ENCODE measurements at places on chromosomes 1 and 21.
A peak's percentile ranks its signal among the peaks of the same experiment; 100 is the strongest.

GRCh38 chr1:43034195-43034658, 75.6 kb upstream of the SLC2A1 start:
- no peak for DNase-seq

DNA sequence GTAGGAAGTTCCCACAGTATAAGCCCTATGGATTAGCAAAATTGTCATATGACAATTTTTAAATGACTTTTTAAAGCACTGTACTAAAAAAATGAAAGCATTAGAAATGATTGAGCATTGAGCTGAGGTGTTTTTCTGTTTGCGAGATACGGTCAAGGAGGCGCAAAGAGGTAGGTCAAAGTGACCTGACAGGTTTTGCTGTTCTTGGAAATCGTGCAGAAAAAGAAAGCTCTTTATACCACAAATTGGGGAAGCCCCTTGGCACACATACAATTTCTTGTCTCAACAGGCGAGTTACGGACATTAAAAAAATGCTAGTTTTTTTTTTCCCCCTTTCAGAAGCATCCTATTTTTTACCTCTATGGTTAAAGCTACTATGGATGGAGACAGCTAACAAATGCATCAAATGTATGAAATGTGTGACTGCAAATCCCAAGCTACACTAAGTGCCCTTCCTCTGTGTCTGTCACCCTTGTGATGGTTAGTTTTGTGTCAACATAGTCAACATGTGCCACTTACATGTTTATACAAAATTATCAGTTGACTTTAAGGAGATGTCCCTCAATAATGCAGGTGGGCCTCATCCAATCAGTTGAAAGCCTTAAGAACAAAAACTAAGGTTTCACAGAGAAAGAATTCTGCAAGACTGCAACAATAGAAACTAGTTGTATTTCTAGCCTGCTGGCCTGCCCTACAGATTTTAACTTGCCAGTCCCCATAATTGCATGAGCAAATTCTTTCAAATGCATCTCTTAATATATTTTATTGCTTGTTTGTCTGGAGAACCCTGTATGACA, 29.3 kb downstream of the CRYZ start:
- DNase-seq = no peak

- DNase-seq = no peak
Measured at GRCh38 chr1:159715855-159716254, 1.5 kb upstream of the CRP start.

- no peak for DNase-seq
Measured at GRCh38 chr1:20166051-20166450, 19.8 kb upstream of the UBXN10 start.

DNA sequence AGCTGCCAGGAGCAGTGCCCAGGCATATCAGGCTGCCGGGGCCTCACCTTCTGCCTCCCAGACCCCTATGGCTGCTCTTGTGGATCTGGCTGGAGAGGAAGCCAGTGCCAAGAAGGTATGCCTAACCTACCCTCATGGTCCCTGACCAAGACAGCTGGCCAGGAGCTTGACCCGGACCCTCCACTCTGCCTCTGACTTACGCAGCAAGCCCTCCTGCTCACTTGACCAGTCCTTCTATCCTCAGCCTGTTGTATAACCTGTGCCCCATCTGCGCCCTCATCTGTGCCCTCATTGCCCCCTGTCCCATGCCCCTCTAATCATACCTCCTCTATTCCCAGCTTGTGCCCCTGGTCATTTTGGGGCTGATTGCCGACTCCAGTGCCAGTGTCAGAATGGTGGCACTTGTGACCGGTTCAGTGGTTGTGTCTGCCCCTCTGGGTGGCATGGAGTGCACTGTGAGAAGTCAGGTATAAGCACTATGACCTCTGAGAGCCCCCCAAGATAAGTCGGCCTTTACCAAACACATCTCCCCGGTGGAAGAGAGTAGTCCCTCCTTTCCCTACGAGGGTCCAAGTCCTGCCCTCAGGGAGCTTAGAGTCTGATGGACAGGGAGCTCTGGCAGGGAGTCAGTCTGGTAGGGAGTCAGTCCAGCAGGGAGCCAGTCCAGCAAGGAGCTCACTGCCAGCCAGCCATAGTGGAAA, 6.8 kb downstream of the TIE1 start:
- DNase-seq = no peak

GRCh38 chr1:160767395-160768294, 28.3 kb upstream of the LY9 start:
- DNase-seq = no peak

- DNase-seq = no peak
Measured at GRCh38 chr1:29808141-29808995, 572.0 kb downstream of the PTPRU start.

GRCh38 chr1:161082483-161082882, 6.9 kb downstream of the NECTIN4 start:
- DNase-seq = no peak

- DNase-seq = no peak
Measured at GRCh38 chr1:40255231-40255630, 2.8 kb upstream of the ZMPSTE24 start.

DNA sequence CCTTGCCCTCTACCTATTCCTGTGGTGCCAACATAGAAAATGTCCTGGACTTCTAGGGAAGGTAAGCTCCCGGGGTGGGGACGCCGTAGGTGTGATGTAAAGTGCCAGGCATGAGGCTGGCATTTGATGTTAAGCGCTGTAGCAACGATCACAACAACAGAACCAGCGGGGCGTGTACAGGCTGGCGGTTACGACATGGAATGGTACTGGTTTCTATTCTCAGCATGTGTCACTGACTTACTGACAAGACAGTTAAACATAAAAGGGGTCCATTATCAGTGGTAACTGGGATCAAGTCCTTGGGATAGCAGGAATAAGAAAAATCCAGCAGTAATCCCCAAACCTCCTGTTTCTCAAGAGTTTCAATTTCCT, 58.9 kb downstream of the TGFBR3 start:
- no peak for DNase-seq

GRCh38 chr1:97738270-97738669, 182.6 kb downstream of the DPYD start:
- DNase-seq = no peak

DNA sequence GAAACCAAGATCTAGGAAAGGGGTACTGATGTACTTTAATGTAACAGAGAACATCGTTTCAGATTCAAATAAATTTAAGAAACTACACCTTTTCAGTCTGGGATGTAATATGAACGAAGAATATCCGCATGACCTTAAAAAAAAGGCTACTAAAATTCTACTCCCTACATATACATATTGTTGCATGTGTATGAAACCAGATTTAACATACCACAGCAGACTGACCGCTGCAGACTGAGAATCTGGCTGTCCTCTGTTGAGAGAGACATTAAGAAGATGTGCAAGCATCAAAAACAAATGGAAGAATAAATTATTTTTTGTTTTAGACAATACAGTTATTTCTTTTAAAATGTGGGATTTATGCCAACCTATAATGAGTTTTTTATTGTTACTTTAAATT, 166.6 kb downstream of the LMX1A start:
- no peak for DNase-seq

- DNase-seq = no peak
Measured at GRCh38 chr1:111471012-111471411, 2.8 kb upstream of the C1orf162 start.

DNA sequence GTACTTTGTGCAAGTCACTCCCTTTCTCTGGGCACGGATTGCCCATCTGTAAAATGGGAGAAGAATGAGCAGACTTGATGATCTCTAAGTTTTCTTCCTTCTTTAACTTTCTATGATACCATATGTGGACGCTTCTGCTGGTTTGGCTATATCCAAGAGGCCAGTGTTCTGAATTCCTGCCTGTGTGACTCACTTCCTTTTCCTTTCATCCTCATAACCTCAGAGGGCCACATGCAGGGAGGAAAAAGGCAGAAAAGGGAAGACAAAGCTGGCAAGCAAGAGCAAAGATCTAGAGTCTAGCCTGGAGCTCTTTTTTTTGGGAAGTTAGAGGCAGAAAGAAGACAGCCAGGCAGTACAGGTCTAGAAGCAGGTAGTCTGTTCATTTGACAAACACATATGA, 151.2 kb downstream of the OMA1 start:
- DNase-seq = no peak

DNA sequence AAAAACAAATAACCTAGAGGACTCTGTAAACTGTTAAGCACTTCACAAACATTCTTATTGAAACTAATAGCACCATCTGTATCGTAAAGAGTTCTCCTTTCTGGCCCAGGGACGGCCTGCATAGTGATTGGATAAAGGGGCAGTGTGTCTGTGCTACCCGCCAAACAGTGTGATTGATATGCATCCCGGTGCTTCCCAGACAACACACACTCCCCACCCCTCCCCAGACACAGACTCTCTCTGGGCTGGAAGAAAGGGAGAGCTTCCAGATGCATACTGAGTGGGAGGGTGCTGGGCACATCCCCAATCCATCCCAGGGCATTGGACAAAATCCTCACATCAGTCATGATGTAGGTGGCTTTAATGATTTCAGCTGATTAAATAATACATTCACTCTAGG, 3.7 kb downstream of the HSD11B1 start:
- DNase-seq = no peak

- no peak for DNase-seq
Measured at GRCh38 chr1:192476802-192477298, 98.7 kb upstream of the RGS1 start.

DNA sequence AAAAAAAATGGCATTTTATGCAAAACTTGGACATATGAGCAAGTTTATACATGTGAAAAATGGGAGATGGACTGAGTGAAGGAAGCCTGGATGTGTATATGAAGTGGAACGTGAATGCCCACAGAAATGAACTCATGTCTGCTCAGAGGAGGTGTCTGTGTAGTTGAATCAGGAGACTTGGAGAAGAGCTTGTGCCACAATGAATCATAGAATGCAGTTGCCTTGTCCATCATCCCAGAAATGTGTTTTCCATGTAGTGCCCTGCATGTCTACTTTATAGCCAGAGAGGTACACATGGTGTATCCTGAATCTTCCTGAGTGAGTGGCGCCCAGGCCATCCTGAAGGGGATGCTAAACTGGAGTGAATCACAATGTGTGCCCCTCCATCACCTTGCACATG, 2.6 kb upstream of the ILDR2 start:
- no peak for DNase-seq

GRCh38 chr1:32972814-32973428, 8.3 kb upstream of the RNF19B start:
- peak; percentile 93 for DNase-seq

DNA sequence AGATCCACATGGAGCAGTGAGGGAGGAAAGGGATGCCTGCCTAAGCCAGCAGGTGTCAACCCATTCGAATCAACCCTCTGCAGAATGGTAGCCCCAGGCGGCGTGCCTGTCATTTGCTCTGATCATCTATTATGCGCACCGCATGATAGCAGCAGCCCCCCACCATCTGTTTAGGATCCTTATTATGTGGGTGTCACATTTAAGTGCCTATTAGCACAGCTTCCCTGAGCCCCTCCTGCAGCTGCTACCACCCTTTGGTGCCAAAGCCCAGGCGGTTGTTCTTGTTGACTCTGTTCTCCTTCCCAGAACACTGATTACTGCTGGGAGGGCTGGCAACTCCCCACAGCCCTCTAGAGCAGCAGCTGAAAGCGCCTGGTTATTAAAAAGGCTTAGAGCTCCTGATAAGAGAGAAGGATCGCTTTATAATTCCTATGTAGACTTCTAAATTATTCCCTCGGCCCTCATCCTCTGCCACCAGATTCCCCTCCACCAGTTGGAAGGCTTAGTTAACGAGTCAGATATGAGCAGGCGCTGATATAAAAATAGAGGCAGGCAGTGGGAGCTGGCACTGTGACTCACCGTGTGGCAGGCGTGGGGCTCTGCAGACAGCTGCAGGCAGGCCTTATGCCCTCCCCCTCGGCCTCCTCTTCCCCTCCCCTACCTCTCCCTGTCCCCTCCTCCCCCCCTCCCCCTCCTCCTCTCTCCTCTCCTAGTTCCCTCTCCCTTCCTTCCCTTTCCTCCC, 23.0 kb downstream of the ACTA1 start:
- peak; percentile 58 for DNase-seq

DNA sequence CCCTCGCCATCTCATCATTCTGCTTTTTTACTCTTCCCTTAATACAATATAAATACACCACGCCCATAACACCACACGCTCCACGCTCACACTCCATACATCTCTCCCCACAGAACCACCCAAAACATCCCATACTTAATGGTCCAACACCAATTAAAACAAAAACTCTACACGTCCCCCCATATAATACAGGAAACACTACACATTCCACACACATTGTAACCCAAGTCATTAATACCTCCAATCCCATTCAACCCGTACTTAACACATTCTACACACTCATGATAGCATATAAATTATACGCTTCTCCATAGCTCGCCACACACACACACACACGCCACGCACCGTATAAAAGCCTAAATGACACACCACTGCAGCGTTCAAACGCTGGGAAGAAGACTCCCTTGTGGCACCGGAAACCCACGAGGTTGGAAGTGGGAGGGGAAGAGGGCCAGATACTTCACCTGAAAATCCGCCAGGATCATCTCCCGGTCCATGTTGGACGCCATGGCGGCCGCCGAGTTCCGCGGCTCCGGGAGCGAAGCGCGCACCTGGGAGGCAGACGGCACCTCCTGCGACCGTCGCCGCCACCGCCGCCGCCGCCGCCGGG, 659 bp downstream of the FAF1 start:
- no peak for DNase-seq

- DNase-seq = no peak
Measured at GRCh38 chr1:220872296-220872695, 6.9 kb upstream of the HLX start.

DNA sequence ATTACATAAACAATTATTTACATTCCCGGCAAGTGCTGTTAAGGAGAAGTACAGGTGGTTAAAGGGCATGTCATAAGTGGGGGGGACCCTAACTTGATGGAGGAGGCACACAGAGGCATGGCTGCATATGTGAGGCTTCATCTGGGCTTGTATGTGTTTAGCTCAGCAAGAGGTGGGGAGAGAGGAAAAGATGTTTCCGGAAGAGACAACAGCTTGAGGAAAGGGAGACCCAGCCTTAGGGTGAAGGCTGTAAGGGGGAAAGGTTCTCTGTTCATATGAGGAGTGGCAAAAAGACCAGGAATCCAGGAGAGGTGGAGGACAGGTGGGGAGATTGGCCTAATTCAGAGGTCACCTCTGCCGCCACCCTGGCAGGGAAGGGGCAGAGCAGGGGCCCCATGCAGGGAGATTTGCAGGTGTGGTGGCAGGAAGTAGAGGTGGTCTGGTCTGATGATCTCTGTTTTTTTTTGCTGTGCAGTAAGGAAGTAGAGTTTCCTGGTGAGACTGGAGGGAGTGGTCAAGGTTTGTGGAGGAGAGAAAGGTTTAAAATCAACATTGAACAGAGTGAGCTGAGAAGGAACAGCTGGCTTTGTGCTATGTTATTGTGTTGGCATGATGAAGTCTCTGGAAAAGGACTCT, 9.0 kb downstream of the TRAF5 start:
- DNase-seq = no peak

DNA sequence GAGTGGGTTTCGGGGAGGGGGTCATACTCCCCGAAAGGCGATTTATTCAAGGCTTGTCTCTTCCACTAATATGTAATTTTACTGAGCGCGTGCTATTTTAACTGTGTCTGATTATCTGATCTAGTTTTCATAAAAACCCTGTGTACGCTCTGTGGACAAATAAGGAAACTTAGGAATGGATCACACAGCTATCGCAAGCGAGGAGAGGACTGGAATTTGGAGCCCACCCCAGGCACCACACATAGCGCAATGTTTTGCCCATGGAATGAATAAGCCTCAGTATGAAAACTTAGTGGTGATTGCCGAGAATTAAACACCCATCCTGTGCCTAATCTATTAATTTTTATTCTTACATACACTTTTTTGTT, 9.8 kb upstream of the RAB42 start:
- peak; percentile 58 for DNase-seq
